Astrocyte (in vitro differentiated cells and primary cell): ENCODE measurements at places on chromosomes 3 and 15.

DNA sequence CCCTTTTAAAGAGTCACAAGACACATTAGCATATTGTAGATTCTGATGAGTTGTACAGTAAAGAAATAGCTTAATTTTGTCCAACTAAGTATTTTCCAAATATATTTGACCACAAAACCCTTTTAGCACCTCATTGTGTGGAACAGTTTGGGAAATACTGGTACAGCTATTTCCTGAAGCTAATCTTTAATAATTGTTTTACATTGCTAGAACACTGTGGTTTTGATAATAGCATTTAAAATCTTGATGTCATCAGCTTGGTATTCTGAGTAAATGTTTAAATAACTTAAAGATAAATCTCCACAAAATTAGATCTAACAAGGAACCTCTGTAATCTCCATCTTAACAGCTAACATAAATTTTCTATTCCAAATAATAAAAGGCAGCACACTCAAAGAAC is 140.0 kb upstream of the MLF1 start:
- DNase-seq = peak; percentile 43

DNA sequence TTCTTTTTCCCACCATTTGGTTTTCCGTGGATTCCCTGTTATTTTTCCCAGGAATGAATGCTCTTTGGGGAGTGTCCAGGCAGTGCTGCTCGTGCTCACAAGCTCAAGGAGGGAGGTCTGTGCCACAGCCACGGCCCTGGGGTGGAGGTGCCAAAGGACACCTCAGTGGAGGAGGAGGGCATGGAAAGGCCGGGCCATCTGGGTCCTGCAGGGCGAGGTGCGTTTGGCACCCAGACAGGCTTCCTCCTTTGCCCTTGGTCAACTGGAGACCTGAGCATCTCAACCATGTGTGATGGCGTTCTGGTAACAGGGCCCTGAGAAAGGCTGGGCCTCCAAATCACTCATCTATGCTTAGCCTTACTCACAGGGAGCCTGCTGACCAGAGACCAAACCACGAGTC is 25.4 kb downstream of the KY start:
- no peak for DNase-seq

DNA sequence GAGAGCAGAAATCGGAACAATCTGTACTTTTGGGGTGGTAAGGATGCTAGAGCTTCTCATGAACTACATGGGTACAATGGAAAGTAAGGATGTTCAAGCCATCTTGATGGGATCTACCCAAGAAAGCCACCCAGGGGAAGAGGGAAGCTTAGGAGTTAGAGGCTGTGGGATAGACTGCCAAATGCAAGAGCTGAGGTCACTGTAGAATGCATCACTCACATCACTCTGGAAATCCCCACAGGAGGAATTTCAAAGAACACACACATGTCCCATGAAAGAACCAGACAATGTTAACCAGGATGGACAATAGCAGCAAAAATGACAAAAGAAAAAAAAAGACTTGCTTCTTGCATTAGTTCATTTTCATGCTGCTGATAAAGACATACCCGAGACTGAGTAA is 32.8 kb upstream of the UBE2E2 start:
- DNase-seq = peak; percentile 45

DNA sequence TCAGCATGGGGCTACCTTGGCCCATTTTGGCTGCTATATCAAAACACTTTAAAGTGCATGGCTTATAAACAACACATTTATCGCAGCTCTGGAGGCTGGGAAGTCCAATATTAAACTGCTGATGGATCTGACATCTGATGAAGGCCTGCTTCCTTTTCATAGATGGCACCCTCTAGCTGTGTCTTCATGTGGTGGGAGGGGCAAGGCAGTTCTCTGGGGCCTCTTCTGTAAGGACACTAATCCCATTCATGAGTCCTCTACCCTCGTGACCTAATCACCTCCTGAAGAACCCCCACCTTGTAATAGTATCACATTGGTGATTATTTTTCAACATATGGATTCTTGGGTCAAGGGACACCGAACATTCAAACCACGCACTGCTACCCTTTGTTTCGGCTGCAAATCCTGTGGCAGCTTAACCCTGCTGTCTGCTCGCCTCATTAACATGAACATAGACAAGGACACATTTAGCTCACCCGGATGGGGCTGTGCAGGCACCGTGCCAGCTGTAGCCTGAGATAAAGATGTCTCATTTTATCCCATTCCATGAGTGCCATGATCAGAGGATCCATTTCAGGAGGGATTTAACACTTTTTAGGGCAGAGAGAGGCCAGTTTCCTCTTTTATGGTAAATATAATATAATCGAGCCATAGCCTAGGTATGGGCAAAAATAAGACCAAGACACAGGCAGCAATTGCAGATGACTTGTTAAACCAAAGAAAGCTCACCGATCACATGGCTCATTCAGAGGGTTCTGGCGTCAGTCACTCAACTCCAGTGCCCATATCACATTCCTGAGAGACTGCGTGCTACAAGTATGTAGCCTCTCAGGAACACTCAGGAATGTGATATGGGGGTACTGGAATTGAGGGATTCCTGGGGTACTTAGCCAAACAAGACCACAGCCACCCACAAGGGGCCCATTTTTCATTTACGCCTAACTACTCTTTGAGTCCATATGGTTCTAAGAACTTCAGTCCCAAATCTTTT is 251.1 kb upstream of the ST8SIA2 start:
- DNase-seq = peak; percentile 53

DNA sequence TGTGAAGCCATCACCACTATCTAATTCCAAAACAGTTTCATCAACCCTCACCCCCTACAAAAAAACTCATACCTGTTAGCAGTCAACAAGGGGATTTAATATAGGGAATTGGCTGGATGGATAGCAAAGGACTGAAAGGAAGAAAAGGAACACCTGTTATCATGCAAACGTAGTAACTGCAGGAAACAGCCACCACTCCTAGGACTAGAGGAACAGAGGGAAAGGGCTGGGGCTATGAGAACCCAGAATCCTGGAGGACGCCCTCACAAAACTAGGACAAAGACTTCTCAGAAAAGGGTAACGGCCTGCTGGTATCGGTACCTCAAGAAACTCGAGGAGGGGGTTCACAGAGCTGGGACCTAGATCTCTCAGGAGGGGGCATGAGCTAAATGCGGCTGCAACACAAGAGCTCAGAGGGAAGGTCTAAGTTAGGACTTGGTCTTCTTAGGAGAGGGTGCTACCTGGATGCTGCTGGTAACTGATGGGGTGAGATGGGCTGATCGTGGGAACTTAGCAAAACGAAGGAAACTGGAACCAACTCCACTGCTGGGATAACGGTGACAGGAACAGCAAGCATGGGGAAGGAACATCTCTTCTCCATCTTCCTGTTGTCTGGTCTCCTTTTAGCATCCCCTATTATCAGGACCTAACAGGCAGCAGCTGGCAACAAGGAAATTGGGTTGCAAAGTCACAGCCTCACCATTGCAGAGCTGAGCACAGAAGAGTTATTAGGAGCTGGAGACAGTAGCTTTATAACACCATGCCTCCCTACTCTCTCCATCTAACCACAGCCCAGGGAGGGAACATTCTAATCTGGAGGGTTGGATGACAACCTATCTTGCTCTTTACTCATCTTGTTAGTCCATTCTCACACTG is 147.7 kb downstream of the UACA start:
- DNase-seq = no peak

DNA sequence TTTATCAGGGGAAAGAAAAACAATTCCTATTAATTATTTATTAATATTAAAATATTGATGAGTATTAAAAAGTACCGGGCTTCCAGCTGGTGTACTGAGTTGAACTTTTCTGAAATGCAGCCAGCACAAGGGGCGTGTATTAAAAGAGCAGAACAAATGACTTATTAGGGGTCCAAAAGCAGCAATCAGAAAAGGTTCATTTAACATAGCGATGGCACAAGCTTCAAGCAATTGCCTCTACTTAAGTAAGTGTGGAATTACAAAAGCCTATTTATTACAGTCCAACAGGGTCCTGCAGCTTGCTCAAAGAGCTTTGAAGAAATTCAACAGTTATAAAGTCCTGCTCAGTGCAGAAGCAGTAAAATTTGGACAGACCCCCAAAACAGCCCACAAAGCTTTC is 285.6 kb downstream of the EPHA3 start:
- no peak for DNase-seq

DNA sequence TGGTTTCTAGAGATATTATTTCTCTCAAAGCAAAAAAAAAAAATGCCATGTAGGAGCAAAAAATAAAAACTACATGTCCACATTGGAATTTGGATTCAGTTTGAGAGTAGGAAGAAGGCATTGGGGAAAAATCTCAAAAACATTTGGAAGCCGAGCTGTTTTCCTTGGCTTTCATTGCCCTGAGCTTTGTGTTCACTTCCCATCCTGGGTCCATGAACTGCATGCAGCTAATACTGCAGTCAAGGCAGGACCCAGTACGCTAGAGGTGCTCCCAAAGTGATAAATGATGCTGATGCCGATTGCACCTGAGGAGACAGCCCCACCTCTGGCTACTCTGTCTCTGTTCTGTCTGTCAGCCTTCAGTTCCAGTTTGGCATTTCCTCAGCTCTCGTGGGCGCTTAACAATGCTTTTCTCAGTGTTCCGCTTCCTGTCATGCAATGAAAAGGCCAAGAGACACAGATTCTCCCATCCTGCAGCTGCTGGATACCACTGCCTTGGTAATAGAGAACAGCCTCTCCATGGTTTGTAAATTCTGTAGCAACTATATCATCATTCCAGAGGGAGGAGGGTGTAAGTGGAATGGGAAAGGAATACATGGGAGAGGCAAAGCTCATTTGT is 181.8 kb downstream of the RYR3 start:
- no peak for DNase-seq

GRCh38 chr15:68326711-68327354 is 49.3 kb downstream of the FEM1B start:
- DNase-seq = no peak

DNA sequence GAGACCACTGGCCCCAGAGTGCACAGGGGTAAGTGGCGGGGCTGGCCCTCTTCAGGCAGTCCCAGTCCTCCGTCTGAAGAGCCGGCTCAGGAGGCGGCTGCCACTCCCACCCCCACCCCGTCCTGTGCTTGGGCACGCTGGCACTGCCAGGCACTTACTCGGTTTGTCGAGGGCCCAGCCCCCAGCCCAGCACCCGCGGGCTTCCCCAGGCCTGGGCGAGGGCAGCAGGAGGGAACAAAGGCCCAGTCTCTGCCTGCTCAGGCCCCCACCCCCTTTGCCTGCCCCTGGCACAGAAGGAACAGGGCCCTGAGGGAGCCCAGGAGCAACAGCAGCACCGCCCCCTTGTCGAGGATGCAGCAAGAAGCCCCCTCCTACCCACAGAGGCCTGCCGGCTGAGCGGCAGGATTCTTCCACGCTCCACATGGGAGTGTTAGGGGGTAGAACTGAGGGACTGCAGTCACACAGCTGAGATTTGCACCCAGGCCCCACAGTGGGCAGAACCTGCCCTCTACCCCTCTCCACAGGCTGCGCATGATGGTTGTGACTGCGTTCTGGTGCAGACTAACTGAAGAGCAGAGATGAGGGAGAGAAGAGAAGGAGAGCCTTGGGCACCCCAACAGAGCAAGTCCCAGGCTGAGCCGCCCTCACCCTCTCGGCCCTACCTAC is 8.9 kb downstream of the DUSP7 start:
- DNase-seq = no peak

GRCh38 chr3:127771746-127772145 is 50.6 kb downstream of the MGLL start:
- DNase-seq = no peak
